ENCODE measurements at places on chromosomes 1 and 21.

DNA sequence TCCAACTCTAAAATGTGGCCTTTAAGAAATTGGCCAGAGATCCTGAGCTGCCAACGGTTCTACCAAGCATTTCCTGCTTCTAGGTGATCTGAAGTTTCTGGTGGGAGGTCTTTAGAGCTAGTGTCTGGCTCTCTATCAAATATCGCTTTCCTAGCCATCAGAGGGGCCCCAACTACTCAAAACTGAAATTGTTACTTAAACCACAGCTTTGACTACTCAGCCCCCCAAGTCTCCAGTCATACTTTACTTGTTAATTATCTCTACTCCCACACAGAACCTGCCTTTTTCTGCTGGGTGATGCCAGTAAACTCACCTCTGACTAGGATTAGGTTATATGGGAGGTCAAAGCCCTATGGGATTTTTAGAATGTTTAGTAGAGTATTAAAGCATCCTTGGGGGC is 95.1 kb downstream of the FASLG start:
- no peak for DNase-seq

GRCh38 chr1:232676307-232676706 is 46.4 kb upstream of the SIPA1L2 start:
- no peak for DNase-seq

- no peak for DNase-seq
Measured at GRCh38 chr1:227349967-227350366, 31.7 kb upstream of the CDC42BPA start.

DNA sequence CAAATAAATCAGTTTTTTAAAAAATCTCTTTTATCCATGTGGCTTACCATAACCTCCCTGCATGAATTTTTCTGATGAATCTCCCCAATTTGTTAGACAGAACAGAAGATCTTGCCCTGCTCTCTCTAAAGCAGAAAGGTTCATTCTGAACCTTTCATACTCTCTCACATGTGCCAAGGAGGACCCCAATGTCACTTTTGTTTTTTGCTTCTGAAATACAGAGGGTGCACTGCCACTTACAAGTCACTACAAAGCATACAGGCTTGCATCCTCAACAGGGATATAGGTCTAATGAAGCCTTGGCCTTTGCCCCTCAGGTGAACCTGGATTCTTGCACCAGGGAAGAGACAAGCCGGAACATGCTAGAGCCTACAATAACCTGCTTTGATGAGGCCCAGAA is 4.8 kb downstream of the RGS4 start:
- DNase-seq: no peak

GRCh38 chr1:243814718-243815117 is 35.3 kb downstream of the AKT3 start:
- DNase-seq: no peak

- DNase-seq: no peak
Measured at GRCh38 chr1:111241797-111242196, 14.3 kb downstream of the CHI3L2 start.

- no peak for DNase-seq
Measured at GRCh38 chr1:7615138-7615537, 156.0 kb upstream of the VAMP3 start.

GRCh38 chr1:150072959-150073358 is 5.4 kb downstream of the VPS45 start:
- peak; percentile 54 for DNase-seq

DNA sequence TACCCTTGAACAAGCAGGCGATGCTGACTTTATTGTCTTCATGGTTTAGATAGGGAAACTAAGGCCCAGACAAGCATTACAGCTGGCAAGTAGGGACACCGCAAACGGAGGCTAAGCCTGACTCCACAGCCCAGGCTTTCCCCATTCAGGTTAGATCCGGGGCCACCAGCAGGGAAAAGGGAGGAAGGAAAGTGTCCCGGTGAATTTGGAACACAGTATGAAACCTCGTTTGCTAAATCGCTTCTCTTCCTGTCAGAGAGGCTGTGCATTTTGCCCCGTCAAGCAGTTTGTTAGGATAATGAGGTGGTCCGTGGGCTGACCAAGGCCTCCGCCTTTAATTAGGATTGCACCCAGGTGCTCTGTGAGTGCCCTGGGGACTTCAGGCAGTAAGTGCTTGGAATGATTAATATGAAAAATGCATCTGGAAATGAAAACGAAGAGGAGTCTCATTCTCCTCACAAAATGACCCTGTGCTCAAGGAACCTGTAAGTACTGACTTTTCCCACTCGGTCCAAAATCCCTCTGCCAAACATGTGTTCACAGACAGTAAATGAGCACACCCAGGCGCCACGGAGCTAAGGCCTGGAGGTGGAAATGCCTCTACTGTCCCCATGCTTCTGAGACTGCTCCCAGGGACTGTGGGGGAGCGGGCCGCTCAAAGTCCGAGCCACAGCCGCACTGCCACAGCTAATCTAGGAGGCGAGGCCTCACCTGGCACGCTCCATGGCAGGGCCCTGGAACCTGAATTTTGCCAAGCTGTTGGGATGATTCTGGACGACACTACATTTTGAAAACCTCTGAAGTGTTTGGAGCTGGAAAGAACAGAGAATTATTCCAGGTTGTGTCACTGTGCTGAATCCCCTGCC is 234.1 kb downstream of the SDCCAG8 start:
- no peak for DNase-seq

Data from A673 (cell line).